ENCODE measurements at places on chromosomes 1 and 21.

DNA sequence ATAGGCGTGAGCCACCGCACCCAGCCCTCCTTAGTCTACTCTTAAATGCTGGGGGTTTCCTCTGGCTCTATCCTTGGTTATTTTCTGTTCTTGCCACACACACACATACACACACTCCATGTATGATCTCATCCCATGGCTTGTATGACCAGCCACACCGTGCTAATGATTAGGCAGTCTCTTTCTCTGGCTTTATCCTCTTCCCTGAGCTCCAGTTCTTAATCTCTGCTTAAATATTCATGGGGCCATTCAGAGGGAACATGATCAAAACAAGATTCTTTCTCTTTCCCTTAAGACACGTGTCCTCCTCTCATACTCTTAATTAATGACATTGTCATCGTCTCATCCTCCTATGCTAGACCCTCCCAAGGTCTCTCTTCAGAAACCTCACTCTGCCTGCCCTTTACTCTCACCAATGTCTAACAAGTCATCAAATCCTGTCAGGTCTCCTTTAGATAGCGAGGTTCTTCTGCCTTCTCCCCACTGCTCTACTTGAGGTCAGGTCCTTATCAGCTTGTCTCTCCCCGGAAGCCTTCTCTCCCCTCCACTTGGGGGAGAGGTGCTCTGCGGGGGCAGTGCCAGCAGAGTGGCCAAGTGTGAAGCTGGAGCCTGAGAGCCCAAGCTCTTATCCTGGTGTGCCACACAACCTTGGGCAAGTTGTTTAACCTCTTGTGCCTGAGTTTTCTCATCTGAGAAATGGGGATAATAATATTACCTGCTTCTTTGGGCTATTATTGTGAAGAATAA lies 83.0 kb upstream of the GNG12 start:
- DNase-seq = no peak

DNA sequence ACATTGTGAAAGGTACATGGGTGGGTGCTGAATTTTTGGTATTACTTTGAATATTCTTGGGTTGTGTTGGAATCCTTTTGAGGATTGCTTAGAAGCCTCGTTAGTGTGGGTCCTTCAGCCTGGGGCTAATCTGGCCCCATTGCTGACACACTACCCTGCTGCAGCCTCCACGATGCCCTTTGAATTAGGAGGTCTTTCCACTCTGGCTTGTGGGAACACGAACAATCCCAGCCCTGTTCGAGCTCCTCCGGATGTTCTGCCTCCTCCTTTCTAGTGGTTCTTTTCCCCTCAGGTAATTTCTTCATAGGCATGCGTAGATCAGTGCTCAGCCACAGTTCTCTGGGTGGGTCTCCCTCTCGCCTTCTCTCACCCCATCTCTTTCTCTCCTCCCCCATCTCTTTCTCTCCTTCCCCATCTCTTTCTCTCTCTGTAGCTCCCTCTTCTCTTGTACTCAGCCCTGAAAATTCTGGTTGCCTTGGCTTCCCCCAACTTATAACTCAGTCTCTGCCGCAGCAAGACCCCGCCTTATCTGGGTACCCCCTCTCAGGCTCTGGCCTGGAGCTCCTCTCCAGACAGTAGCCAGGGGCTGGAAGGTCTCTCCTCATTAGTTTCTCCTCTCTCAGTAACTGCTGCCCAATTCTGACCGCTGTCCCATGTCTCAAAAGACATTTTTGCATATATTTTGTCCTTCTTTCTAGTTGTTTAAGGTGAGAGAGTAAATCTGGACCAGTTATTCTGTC lies 46.0 kb upstream of the SLC19A1 start:
- no peak for DNase-seq

DNA sequence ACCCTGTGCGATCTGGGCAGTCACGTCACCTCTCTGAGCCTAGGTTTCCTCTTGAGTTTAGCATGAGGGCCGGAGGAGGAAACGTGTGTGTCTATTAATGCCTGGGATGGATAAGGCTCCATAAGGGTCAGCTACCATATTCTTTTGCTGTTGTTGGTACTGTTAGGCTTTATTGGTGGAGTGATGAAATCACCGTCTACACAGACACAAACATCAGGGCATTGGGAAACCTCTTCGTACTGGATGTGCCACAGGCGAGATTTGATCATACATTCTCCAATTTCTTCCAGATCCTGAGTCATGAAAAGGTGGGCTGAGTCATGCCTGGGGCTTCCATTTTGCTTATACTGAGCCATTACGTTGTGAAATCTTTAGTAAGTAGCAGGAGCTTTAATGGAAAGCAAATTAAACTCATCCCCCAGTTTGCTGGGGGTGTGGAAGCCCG lies 24.9 kb upstream of the GRHL3 start:
- peak; percentile 74 for DNase-seq

DNA sequence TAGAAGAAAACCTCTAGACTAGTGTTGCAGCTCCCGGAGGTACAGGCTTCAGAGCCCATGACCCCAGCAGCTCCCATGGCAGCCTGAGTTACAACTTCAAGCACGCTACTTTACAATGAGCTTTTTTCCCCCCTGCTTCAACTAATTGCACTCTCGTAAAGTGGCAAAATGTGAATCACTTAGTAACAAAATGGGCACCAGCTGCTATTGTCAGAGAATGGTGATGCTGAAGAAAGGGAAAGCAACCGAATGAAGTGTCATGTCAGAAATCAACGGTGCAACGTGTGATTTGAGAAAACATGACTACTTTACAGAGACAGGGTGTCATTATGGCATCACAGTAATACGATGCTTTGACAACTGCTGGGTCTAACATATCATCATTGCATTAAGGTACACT lies 40.5 kb downstream of the ESRRG start:
- no peak for DNase-seq

GRCh38 chr1:174791863-174792262 lies 207.9 kb upstream of the CACYBP start:
- DNase-seq = peak; percentile 28

DNA sequence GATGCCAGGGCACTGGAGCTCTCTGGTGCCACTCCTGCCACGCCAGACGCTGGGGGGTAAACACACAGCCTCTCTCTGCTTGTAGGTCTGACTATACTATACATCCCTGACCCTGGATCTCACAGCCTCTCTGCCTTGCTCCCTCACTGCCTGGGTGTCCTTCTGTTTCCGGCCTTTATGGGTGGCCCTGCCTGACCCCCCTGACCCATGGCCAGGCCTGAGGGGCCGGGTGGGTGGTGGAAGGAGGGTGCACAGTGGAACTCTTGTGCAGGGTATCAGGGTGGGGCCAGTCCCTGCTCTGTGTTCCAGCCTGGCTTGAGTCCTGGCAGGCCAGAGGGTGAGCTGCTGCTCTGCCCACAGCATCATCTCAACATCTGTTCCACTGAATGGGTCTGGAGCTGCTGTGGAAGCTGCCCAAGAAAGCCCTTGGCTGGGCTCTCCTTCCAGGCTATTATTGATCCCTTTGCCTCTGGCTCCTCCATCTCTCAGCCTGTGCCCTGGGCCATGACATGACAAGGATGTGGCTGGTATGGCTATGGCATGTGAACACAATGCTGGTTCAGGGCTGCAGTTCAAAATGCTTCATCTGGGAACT lies 17.2 kb upstream of the SYNC start:
- no peak for DNase-seq

- DNase-seq = no peak
Measured at GRCh38 chr1:1123581-1124507, 8.0 kb upstream of the C1orf159 start.
